Neural crest cell (in vitro differentiated cells): ENCODE measurements at places on chromosomes 2 and 18.
A peak's percentile ranks its signal among the peaks of the same experiment; 100 is the strongest.

- DNase-seq: no peak
These were observed 326.2 kb upstream of the LRATD1 start for GRCh38 chr2:14306268-14306861.

- DNase-seq: no peak
These were observed 178.0 kb downstream of the UBE2E3 start for GRCh38 chr2:181158427-181158826.

DNA sequence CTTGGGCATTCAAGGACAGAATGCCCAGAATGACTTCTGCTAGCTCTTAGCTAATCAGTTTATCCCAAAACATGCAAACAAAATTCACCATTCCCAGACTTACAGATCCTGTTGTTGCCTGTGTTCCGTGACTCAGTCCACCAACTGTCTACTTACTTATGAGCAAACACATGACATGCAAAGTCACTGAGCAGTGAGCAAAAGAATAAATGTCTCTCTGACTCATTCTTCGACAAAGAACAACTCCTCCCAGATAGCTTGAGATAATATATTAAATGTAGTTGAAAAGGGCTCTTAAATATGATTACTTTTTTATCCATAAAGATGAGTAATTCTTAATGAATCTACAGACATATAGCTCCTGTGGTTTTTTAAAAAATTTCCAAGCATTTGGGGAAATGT, 9.0 kb upstream of the CREG2 start:
- no peak for DNase-seq

- no peak for DNase-seq
These were observed 497.8 kb downstream of the EIPR1 start for GRCh38 chr2:2879781-2880180.

DNA sequence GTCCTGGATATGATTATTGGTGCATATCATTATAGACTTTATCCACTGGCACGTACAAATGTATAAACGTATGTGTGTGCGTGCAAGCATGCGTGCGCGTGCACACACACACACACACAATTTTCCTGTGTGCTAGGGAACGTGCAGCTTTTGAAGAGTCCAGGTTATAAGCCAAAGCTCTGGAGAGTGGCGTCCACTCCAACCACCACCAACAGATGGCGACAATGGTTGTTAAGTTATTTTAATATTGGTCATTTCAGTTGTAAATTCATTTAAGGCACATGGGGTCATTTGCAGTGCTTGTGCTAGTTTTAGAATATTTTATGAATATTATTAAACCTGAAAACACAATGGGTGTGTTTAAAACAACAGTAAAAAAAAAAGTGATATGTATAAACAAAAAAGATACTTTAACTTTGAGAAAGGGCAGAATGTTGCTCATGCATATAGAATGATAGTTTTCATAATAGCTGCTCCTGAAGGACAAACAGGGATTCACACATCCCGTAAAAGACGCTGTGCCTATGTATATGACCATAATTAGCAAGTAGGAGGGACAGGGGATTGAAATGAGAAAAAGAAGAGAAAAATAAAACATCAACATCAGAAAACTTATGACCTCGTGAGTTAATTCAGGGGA, 124.2 kb upstream of the ITGB6 start:
- peak; percentile 53 for DNase-seq

GRCh38 chr2:187532333-187533120, 21.7 kb downstream of the TFPI start:
- DNase-seq: no peak

DNA sequence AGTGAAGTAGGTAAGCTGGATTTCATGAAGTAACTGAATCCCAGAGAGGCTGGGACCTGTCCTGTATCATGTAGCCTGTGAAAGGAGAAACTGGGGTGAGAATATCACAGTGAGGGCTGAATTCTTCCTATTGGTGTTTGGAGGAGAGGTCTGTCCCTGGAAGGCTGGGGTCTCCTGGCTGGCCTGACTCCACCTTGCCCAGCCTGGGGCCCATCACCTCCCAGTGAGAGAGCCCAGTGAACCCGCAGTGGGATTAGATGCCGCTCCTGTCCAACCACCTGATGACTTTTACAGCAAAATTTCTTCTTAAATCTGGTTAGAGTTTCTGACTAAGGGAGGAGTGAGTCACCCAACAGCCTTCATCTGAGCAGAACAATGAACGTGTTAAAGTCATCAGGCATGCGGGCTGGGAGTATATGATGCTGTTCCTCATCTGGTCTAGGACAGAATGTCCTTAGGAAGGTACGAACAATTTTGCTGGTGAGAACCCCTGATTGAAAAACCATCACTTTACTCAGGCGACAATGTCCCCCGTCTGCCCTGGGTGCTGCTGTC, 152.9 kb downstream of the LPIN1 start:
- DNase-seq: no peak
